NCI-H2029 (cell line): ENCODE measurements at places on chromosomes 5 and 9.

DNA sequence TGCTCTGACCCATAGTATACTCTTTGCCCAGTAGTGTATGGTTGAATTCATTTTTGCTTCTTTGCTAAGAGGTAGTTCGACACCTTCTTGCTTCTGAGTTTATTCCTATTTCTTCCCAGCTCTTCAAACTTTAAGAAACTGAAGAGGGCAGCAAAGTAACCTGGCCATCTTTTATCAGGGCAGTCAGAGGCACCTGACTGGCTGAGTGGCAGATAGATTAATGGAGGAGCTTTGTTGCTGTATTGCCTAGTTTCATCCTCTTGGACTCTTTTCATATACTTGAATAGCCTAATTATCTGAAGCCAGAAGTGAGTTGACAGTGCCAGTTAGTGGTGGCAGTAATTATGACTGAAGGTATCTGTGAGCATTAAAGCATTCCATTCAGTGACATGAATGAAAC lies 82.5 kb downstream of the UHRF2 start:
- no peak for DNase-seq

- DNase-seq: peak; percentile 53
These were observed 13.2 kb downstream of the TSPAN17 start for GRCh38 chr5:176660530-176660859.

GRCh38 chr5:24566933-24567332 lies 77.8 kb downstream of the CDH10 start:
- DNase-seq: no peak

DNA sequence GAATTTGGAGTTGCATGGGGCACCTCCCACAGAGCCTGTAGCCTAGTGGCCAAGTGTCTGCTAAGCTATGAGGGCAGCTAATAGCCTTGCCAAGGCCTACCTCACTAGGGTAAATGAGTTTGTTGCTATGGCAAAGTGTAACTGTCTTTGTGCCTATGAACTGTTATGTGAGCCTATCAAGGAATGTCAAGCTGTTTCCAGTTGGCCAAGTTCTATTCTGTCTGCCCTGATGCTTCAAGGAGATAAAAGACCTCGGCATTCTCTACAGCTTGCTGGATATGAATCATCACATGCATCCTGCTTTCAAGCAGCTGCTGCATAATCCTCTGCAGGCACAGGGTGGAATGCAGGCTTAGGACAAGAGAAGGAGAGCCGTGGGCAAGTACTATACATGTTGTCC lies 69.8 kb upstream of the CCDC112 start:
- DNase-seq: no peak

GRCh38 chr9:15999422-16000339 lies 446.8 kb downstream of the CCDC171 start:
- DNase-seq: no peak

GRCh38 chr9:90967145-90967538 lies 165.5 kb downstream of the SYK start:
- no peak for DNase-seq

GRCh38 chr9:8232726-8233125 lies 433.1 kb upstream of the DMAC1 start:
- DNase-seq: no peak

DNA sequence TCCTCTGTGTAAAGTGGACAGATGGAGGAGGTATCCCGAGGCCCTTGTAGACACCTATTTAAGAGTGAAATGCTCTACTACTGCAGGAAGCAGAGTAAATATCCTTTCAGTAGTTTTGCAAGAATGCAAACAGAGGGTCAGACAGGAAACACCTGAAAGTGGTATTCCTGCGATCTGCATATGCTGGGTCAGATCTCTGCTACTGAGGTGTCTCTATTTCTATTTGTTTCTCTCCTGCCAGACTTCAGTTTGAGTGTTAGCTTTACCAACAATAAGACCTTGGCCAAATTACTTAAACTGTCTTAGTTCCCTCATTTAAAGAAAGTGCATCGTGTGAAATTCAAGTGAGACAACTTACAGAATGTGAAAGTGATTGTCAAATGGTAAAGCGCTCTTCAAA lies 47.6 kb downstream of the JAKMIP2 start:
- DNase-seq: peak; percentile 49

- DNase-seq: no peak
These were observed 127.9 kb downstream of the NNT start for GRCh38 chr5:43730832-43731342.

DNA sequence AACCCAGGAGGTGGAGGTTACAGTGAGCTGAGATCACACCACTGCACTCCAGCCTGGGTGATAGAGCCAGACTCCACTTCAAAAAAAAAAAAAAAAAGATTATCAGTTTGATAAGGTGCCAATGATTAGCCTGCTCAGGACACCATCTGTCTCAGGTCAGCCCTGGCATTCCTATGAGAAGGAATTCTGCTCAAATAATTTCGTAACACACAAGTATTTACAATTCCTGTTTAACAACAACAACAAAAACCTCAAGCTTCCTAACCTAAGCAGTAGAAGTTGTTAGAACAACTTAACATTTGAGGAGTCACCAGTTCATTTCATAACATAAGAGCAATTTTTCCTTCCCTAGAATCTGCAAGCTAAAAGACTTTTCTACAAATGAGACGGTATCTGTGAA lies 85.0 kb downstream of the LHFPL2 start:
- DNase-seq: no peak
